ENCODE measurements at places on chromosomes 7 and 10. TPM values are rescaled to one million over a fixed set of nuclear protein-coding genes. Genes with fewer than 3 reads are reported as not detected.

- DNase-seq = no peak
Observed at GRCh38 chr10:60367431-60367830, 22.2 kb downstream of the ANK3 start.

- no peak for DNase-seq
Observed at GRCh38 chr10:126844406-126844805, 60.8 kb upstream of the DOCK1 start.

DNA sequence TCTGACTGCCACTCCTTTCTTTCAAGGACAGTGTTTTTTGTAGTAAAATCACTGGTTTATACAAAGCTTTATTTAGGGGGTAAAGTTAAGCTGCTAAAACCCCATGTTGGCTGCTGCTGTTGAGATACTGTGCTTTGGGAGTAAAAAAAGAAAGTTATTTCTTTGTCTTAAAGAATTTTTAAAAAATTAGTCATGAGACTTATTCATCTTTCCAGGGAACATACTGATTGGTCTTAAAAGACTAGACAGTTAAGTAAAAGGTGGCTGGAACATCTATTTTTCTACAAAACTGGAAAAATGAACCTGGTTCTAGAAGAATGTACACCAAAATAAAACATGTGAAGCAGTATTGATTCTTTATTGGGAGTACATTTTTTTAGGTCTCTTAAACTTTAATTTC lies 20.6 kb downstream of the BBIP1 start:
- DNase-seq = no peak

- no peak for DNase-seq
Observed at GRCh38 chr10:18542832-18543231, 108.6 kb downstream of the NSUN6 start.

- no peak for DNase-seq
Observed at GRCh38 chr10:103766751-103767505, 88.4 kb downstream of the SH3PXD2A start.

GDF2 gene
- 0.17 TPM for total RNA-seq

GRCh38 chr7:151008511-151009323 lies 15.6 kb downstream of the ATG9B start:
- DNase-seq = peak; percentile 93

ZNF488 gene
- not detected for total RNA-seq

Measured in right cardiac atrium (tissue), 5 donors.